ENCODE measurements at places on chromosomes 3 and 15.

DNA sequence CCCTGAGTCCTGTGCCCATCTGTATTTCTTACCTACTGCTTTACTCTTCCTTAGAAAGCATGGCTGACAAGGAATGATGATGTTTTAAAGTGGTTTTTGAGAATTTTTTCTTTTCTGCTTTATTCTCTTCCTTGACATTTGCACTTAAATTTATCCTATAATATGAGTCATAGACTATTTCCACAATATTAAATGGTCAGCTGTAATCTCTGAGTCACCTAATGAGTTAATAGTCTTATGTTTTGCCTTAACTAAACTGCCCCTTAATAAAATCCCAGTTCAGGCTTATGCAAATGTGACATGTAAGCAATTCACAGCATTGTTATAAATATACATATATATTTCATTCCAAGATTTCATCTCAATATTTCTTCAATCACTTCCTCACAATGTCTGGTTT, 23.8 kb downstream of the MEIS2 start:
- no peak for DNase-seq

GRCh38 chr3:94967196-94967595, 904.3 kb downstream of the NSUN3 start:
- DNase-seq: no peak

DNA sequence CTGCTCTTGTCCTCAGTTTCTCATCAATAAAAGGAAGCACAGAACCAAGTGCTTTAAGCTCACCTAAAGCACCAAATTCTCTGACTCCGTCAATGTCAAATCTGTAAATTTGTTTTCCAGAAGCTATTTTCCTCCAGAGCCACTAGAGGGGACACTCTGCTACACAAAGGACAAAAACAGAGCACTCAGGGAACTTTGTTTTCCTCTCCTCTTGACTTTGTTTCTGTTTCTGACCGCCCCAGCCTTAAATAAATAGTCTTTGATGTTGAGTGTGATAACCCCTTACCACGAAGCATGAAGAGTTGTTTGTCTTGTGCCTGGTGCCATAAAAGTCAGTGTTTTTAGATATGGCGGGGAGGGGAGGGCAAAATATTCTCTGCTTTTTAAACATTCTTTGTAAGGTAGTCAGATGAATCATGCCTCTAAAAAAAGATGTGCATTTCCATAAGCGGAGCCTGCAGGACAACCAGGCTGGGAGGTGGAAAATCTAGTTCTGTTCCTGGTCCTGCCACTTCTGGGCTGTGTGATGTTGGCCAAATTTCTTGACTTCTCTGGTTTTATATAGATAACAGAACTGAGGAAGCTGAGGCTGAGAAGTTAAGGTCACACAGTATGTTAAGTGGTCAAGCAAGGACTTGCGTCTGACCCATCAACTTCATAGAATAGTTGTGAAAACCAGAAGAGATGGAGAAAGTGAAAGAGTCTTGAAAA, 7.3 kb upstream of the ZBTB38 start:
- DNase-seq: no peak

DNA sequence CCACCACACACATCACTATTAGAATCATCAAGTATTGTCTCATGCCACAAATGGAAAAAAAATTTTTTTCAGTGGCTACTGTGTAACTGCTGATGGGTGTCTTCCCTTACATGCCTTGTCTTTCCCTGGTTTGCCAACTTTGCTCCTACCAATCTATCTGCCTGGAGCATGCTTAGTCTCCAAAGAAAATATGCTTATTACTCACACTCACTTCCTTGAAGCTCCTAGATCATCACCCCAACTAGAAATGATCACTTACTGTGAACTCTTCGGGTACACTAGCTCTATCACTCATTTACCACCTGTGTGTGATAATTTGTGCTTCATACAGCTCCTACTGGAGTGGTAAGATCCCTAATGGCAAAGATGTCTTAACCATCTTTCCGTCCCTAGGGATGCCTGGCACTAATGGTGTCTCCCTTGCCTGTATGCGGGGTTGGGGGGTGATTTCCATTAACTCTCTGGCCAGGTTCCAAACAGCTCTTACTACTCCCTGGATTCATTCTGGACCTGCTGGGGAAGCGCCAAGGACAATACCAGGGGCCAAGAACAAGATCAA, 799 bp downstream of the VPS33B start:
- DNase-seq: no peak

DNA sequence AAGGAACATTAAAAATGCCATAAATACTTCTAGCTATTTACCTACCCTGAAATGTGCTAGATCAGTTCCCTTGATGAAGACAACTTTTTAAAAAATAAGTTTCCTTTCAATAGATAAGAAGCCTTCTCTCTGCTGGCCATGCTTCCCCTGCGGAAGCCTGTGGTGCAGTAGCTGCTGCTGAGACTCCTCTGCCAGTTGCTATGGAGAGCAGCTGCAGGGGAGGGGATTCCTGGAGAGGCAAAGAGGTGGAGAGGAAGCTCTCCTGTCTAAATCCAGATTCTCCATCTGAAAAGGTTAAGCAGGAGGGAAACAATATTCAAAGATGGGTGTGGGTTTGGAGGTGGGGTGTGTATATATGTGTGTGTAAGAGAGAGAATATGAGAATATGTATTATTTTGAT, 69.8 kb upstream of the BFSP2 start:
- DNase-seq: no peak

All from CD4-positive, alpha-beta T cell treated with Interleukin-1 beta for 1 hour (primary cell).